ENCODE measurements at places on chromosomes 4 and X.

DNA sequence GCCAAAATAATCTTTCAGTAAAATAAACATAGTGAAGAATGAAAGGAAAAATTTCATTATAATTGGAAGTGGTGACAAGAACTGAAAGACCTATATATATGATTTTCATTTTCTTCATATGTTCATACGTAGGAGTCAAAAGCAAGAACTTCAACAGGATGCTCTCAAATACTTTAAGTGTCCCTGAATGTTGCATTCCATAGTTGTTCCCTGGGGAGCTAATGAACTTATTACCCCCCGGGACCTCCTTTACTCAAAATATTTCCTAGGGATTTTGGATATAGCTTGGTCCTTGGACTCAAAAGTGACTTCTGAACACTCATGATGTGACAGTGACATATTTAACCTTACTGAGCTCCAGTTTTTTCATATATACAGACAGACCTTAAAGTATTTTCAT, 44.9 kb upstream of the NDST4 start:
- DNase-seq, result no peak

GRCh38 chr4:4470208-4470607, 71.6 kb downstream of the STX18 start:
- DNase-seq, result no peak

DNA sequence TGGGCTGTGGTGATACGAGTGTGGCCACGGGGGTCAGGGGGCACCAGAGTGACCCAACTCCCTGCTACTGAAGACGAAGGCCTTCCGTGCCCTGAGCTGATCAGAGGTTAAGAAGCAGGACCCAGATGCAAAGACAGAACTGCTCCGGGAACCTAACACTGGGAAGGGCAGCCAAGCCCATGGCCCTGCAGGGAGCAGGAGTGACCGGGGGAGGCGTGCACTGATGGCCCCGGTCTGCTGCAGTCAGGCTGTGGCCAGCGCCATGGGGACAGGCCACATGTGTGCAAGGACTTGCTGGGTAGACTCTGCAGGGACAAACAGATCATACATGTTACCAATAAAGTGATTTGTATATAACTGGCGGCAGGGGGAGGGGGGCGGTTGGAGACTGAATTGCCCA, 74.6 kb downstream of the ACOX3 start:
- no peak for DNase-seq

DNA sequence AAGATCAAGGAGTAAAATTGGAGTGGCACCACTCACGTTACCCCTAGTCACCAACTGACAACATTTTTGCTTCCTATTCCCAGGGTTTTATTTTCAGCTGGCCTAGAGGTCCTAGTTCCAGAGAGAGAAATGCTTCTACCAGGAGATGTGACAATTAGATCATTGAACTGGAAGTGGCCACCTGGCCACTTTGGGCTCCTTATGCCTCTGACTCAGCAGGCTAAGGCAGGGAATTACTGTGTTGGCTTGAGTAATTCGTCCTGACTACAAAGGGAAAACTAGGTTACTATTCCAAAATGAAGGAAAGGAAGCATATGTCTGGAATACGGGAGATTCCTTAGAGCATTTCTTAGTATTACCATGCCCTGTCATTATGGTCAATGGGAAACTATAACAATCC, 831.6 kb upstream of the NDST4 start:
- no peak for DNase-seq

DNA sequence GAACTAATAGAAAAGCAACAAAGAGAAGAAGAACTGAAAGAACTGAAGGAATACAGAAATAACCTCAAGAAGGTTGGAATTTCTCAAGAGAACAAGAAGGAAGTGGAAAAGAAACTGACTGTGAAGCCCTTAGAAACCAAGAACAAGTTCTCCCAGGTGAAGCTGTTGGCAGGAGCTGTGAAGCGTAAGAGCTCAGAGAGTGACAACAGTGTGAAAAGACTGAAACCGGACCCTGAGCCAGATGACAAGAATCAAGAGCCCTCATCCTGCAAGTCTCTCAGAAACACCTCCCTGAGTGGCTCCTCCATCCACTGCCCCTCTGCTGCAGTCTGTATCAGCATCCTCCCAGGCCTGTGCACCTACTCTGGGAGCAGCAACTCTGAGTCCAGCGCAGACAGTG, 8.4 kb upstream of the FHDC1 start:
- DNase-seq, result no peak

DNA sequence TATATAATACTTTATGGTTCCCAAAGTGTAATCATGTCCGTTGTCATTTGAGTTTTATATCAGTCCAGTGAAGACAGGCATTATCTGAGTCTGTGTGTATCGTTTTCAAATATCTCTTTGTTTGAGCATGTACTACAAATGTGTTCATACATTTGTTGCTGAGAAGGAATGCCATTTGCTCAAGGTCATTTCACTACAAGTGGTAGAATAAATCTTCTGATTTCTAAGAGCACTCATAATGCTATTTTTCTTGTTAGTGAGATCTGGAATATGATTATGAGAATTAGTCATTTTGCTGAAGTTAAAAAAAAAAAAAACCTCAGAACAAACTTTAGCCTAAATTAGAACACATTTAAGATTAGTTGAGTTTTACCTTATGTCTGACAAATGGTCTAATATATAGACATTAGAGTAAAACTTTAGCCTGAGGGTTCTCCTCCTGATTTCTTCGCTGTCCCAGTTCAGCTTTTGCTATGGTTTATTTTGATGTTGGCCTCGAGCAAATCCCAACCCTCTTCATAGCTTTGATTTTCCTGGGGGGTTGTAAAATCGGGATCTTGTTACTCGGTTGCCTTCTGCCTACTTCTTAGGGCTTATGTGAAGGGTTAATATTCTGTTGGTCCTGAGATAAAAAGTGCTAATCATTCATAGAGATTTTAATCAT, 87.1 kb downstream of the TMEM131L start:
- no peak for DNase-seq

GRCh38 chr4:152408514-152409327, 127.2 kb downstream of the FBXW7 start:
- DNase-seq, result peak; percentile 20
